CD4-positive, alpha-beta T cell (primary cell): ENCODE measurements at places on chromosomes 1 and 21. TPM values are rescaled to one million over a fixed set of nuclear protein-coding genes. Genes with fewer than 3 reads are reported as not detected.

PDIK1L gene
- total RNA-seq, result 9.9 TPM

DNA sequence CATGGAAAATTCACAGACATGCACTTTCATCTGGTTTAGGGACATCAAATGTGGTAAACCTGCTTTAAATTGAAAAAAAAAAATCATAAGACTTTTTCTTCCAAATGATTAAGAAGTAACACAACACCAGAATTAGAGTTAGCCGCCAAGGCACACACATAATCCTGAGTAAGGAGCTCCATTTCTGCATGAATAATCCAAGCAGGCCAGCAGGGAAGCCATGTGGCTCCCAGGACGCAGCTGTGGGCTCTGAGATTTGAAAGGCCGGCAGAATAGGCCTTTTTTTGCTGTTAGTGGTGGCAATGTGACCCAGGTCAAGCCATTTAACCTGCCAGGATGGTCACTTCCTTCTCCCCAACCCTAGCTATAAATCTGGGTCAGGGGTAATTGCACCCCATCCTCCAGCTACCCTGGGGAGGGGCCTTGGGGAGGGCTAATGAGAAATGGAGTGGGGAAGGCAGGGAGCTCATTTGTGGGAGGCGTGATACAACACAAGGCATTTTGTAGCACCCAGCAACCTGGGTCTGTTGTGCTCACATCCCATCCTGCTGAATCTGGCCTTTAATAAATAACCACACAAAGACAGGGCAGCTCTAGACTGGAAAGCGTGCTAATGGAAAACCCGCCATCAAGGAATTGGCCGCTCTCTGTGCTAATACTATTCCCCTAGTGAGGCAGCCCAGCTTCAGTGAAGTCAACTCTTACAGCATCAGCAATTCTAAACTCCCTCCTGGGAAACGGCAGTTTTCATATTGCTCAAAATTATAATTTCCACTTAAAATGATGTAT, 178.5 kb downstream of the RHOU start:
- DNase-seq, result no peak
- no peaks in the 10 kb centered on the region for H3K4me1 ChIP-seq
- no peaks in the 10 kb centered on the region for H3K27me3 ChIP-seq

CFAP107 gene
- total RNA-seq, result not detected

RUNX3 gene
- total RNA-seq, result 209 TPM

DNA sequence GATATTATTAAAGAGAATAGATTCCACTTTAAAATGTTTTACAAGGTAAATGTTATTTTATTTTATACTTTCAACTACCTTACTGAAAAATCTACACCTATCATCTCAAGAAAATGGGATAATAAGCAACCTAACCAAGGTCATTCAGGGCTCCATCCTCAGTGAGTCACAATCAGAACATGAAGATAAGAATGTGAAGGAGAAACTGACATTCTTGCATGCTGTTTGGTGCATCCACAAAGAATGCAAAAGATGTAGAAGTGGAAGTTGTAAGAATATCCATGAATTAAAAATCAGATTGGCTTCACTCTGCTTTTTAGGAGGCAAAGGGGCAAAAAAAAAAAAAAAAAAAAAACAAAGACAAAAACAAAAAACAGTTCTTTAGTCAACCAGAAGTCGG, 6.5 kb downstream of the WARS2 start:
- H3K4me3 ChIP-seq, result no peak overlapping the region
- no peak for DNase-seq
- H3K27me3 ChIP-seq, result no peaks in the 10 kb centered on the region
- no peaks in the 10 kb centered on the region for H3K36me3 ChIP-seq

DNA sequence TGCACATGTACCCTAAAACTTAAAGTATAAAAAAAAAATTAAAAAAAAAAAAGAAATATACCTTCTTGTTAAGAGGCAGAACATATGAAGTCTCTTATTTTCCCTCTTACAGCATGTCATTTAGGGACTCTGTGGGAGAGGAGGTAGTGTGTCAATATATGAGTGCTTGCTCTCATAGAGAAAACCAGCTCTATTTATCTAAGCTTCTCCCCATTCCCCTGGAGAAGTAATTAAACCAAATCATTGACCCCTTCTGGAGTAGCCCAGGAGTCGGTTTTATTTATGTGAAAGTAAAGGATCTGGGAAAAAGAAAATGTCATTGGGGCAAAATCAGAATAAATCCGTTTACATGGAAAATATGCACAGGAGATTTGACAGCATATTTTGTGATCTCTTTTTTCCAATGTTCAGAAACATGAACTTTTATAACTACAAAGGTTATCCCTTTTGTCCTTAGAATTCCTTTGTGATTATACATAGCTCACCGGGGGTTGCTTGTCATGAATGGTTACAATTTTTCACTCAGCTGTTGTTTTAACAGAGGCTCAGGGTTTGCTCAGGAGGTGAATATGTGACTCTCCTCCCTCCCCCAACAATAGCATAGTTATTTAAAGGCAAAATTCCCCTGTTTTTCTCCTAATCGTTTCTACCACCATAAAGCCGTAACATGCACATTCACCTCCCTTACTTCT, 114.5 kb upstream of the C1orf21 start:
- no peaks in the 10 kb centered on the region for H3K36me3 ChIP-seq
- no peak for DNase-seq
- H3K27me3 ChIP-seq, result peaks cover 7% of the 10 kb centered on the region

SUSD4 gene
- 13.8 TPM for total RNA-seq

- no peaks in the 10 kb centered on the region for H3K36me3 ChIP-seq
- no peak overlapping the region for H3K27ac ChIP-seq
- no peaks in the 10 kb centered on the region for H3K4me1 ChIP-seq
Observed at GRCh38 chr1:58201492-58202106, 344.9 kb downstream of the OMA1 start.

DNA sequence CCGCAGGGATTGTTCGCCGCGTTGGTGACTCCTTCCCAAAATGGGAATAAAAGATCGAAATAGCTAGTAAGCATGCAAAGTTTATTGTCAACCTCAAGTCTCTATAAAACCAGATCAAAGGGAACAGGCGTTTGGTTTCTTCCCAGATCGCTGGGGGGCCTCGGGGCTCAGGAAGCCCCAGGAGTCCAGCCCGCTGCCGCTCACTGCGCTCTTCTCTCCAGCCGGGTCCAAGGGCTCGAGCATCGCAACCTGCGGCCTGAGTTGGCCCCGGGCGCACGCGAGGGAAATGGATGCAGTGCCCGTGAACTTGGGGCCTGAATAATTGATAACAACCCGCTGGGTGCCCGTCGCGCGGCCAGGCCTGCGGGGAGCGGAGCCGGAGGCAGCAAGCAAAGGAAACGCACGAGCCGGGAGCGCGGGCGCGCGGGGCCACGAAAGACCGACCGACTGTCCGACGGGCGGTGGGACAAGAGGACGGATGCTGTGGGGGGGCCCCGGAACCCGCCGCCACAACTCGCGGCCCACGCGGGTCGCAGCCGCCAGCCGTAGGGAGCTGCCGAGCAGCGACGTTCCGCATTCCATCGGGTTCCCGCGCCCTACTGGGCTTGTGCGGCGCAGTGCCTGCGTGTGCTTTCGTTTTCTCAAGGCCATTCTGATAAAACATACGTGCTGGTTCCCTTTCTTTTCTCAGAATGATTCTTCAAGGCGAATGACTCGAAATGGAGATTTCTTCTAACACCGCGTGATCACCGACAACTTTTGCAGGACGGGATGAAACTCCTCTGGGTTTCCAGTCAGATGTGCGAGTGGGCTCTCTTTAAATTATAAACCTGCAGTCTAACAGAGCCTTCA, 14.0 kb upstream of the ALX3 start:
- no peak overlapping the region for H3K27ac ChIP-seq
- no peak for DNase-seq
- peaks cover 21% of the 10 kb centered on the region for H3K4me1 ChIP-seq
- peaks cover 44% of the 10 kb centered on the region for H3K27me3 ChIP-seq
- H3K4me3 ChIP-seq, result peak overlapping the region; percentile 64

DNA sequence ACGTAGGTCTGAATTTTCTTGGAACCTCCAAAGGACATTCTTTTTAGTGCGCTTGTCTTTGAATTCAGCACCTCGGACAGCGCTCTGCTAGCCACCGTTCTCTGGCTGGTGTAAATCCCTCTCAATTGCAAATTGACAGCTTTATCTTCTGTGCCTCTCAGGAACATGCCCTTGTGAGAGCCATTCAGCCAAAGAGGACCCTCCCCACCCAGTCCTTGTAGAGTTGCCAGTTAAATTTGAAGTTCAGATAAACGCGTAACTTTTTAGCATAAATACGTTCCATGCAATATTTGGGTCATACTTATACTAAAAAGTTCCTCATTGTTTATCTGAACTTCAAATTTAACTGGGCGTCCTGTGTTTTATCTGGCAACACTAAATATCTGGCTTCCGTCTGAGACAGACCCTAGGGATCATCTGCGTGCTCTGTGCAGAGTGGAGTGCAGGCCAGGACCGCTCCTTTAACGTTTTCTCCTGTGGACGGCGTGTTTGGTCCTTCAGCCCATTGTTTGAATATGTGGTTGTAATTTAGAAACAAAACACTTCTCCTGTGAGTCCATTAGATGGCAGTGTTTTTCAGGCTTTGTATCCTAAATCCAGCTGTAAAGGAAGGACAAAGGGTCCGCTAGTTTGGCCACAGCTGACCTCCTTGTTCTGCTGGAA, 7.0 kb downstream of the KCNAB2 start:
- no peaks in the 10 kb centered on the region for H3K27me3 ChIP-seq
- DNase-seq, result peak; percentile 36
- no peak overlapping the region for H3K4me3 ChIP-seq
- no peak overlapping the region for H3K27ac ChIP-seq

CFHR2 gene
- total RNA-seq, result not detected

- peaks cover 32% of the 10 kb centered on the region for H3K4me1 ChIP-seq
- peak overlapping the region; percentile 83 for H3K27ac ChIP-seq
- no peaks in the 10 kb centered on the region for H3K36me3 ChIP-seq
- peak overlapping the region; percentile 74 for H3K4me3 ChIP-seq
Observed at GRCh38 chr1:223845037-223845809, 524 bp downstream of the TP53BP2 start.

GRCh38 chr1:23657659-23658275, 33.8 kb upstream of the RPL11 start:
- H3K4me3 ChIP-seq, result no peak overlapping the region
- no peak for DNase-seq
- peaks cover 2% of the 10 kb centered on the region for H3K36me3 ChIP-seq
- H3K27ac ChIP-seq, result no peak overlapping the region

DNA sequence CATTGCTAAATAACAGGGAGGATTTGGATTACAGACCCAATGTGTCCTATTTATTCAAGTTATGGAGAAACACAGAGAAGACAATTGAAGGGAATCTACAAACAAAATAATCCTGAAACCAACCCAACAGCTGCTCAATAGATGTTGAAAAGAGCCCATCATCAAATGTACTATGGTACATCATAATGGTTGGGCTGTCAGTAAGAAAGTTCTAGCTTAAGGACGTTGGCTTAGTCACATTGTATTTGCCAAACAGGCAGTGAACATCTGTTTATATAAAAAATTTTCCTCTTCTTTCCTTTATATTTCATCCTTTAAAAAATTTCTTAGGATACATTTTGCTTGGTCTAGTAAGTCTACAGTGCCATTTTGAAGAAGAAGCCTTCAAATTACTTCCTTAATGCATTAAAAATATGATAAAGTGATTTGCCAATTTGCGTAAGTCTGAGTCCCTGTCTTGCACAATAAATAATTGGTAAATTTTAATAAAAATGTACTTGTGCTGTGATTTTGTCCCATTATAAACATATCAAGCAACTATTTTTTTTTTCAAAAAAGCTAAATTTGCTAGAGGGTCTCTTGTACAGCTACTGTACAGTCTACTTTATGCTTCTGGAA, 14.4 kb downstream of the MAP3K7CL start:
- H3K36me3 ChIP-seq, result peaks cover 2% of the 10 kb centered on the region
- DNase-seq, result no peak
- no peaks in the 10 kb centered on the region for H3K4me1 ChIP-seq
- no peak overlapping the region for H3K4me3 ChIP-seq
- H3K27me3 ChIP-seq, result no peaks in the 10 kb centered on the region
- no peak overlapping the region for H3K27ac ChIP-seq

CELSR2 gene
- 3.6 TPM for total RNA-seq

DNA sequence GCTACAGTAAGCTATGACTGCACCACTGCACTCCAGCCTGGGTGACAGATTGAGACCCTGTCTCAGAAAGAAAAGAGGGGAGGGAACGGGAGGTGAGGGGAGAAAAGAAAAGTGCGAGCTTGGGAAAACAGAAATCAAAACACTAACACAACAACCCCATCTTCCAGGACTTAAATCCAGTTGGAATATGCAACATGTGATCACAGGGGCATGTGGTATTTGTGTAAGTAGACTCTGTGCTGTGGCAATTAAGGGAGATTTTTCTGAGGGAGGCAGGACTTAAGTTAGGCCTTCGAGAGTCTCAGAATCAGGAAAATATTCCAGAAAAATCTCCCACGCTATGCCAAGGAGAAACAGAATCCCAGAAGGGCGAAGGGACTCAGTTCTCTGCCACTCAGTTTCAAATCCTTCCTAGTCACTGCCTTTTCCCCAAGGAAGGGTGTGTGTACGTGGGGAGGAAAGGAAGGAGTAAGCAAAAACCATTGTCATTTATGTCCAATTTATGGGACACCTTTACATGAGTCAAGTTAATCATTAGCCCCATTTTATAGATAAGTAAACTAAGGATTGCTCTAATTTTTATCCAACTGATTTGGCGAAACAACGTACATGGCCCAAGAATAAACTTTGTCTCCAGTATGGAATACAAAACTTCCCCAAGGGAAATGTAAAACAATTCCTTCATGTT, 12.3 kb downstream of the ID3 start:
- no peak for DNase-seq
- H3K27me3 ChIP-seq, result no peaks in the 10 kb centered on the region
- H3K4me1 ChIP-seq, result peaks cover 25% of the 10 kb centered on the region

DNA sequence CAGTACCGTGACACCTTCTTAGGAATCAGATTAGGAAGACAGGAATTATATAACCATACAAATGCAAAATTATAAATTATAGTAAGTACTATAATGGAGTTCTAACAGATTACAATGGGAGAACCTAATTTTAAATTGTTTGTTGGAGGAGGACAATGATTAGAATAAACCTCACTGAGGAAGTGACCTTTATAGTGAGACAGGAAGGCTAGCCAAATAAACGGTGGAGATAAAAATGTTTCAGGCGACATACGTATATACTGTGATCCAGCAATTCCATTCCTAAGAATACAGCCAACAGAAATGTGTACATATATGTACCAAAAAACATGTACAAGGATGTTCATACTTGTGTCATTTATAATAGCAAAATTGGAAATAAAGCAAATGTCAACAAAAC, 15.2 kb downstream of the SYNJ1 start:
- DNase-seq, result no peak
- no peak overlapping the region for H3K27ac ChIP-seq
- H3K4me3 ChIP-seq, result no peak overlapping the region
- H3K27me3 ChIP-seq, result no peaks in the 10 kb centered on the region
- no peaks in the 10 kb centered on the region for H3K36me3 ChIP-seq

AMPD1 gene
- total RNA-seq, result not detected

GRCh38 chr1:200118779-200119505, 91.4 kb downstream of the NR5A2 start:
- H3K27me3 ChIP-seq, result no peaks in the 10 kb centered on the region
- no peaks in the 10 kb centered on the region for H3K4me1 ChIP-seq
- no peak overlapping the region for H3K4me3 ChIP-seq
- no peak for DNase-seq

CNR2 gene
- 0.05 TPM for total RNA-seq
